Ureter (tissue), 1 donor: ENCODE measurements at places on chromosomes 6 and 20.

DNA sequence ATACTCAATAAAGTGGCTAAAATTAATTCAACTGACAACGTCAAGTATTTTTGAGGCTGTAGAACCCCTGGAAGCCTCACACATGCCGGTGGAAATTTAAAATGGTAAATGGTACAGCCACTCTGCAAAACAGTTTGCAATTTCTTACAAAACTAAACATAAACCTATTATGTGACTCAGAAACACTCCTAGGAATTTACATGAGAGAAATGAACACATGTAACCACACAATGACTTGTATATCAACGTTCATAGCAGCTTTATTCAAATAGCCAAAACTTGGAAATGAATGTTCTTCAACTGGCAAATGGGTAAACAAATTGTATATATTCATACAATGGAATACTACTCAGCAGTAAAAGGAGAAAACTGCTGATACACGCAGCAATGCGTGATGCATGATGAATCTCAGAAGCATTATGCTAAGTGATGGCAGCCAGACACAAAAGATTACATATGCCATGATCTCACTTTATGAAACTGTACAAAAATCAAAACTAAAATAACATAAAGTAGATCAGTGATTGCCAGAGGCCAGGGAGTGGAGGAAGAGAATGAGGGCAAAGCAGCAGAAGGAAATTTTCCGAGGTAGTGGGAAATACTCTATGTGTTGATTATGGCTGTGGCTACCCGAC is 112.5 kb downstream of the FAM50B start:
- no peak for DNase-seq

- no peak for DNase-seq
These were observed 2.5 kb upstream of the PHACTR1 start for GRCh38 chr6:12714022-12714421.

- no peak for DNase-seq
These were observed 71.7 kb downstream of the ATP9A start for GRCh38 chr20:51696304-51697071.

GRCh38 chr6:148146717-148147462 is 195.7 kb upstream of the SASH1 start:
- no peak for DNase-seq

DNA sequence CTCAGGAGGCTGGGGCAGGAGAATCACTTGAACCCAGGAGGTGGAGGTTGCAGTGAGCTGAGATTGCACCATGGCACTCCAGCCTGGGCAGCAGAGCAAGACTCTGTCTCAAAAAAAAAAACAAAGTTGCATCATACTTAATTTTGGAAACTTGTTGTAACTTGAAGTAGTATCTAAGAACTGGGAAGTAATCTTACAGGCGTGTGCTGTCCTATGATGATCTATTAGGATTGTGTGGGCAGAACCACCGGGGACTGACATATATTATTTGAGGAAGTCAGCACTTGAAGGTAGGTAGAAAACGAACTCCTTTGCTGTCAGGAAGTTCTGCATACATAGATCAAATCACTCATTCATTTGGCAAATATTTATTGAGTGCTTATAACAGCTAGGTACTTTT is 188.5 kb downstream of the ZNF217 start:
- DNase-seq = no peak

- no peak for DNase-seq
These were observed 20.6 kb upstream of the REV3L start for GRCh38 chr6:111503660-111504059.
